Stimulated activated CD4-positive, alpha-beta T cell treated with anti-CD3 and anti-CD28 coated beads, Interleukin-15, amount 100 ng/mL, for 1 hour (primary cell): ENCODE measurements at places on chromosomes 6 and 20.

- DNase-seq, result no peak
Observed at GRCh38 chr6:7933794-7934193, 23.2 kb upstream of the TXNDC5 start.

GRCh38 chr20:3134151-3134550 is 25.5 kb downstream of the FASTKD5 start:
- no peak for DNase-seq

DNA sequence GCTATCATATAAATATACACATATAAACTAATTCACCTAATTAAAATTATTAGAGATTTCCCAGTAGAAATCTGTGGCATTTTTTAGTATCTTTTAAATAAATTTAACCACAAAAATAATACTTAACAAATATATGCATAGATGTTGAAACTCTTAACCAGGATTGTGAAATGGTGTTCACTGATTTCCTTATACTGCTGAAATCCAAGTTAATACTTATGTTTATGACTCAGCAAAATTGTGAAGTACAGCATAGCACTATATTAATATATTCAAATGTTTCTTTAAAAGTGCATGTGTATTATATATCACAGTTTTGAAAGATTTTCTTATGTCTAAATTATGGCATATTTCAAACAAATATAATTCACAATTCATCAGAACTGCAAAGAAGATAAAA is 328.2 kb upstream of the MANEA start:
- no peak for DNase-seq

GRCh38 chr6:37807656-37808055 is 11.9 kb upstream of the ZFAND3 start:
- no peak for DNase-seq

- no peak for DNase-seq
Observed at GRCh38 chr6:37623666-37624065, 74.0 kb downstream of the MDGA1 start.

DNA sequence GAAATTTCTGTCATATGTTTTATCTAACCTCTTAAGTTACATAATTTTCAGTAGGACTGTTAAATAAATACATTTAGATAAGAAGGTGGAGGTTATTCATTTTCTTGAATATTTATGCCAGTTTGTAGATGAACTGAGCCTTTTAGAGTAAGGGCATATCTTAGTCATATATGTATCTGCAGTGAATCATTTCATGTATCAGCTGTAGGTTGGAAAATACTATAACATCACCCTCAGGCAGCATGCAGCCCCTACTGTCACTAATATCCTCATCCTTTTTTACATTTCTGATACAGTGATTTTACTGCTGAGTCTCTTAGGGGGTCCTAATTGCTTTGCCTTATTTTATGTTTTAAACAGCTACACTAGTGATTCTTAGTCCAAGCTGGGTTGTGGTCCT is 19.5 kb upstream of the SUMO4 start:
- DNase-seq, result no peak

GRCh38 chr20:39849664-39850063 is 839.4 kb downstream of the MAFB start:
- DNase-seq, result no peak

- no peak for DNase-seq
Observed at GRCh38 chr6:155499574-155499973, 43.9 kb upstream of the NOX3 start.

GRCh38 chr20:62186887-62187866 is 4.3 kb downstream of the MTG2 start:
- DNase-seq, result no peak

DNA sequence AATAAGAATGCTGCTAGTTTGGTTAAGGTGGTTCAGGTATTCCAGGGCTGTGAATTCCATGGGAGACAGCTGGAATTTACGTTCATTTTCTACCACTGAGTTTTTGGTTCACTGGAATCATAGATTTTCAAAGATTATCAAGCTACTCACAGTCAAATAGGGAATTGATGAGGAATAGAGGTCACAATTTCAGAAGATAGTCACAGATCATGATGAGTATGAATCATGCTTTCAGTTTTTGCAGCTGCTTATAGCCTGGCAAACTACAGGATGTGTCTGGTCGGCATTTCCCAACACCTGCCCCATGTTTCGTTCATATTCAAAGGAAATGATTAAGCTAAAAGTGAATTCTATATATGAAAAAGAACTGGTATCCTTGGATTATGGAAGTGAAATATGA is 58.7 kb downstream of the BCKDHB start:
- DNase-seq, result no peak

DNA sequence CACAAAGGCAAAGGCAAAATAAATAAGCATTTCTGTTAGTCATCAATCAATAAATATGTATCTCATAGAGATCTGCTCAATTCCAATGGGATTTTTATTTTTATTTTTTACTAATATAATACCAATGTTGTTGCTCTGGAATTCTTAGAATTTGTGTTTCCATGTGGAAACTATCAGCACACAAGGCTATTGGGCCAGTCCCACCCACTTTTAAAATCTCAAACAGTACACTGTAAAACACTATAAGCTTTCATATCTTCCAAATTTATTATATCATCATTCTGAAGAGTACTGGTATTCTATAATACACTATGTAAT is 563.8 kb upstream of the MARCKS start:
- DNase-seq, result no peak

GRCh38 chr6:128519132-128519930 is 1.1 kb downstream of the PTPRK start:
- no peak for DNase-seq

DNA sequence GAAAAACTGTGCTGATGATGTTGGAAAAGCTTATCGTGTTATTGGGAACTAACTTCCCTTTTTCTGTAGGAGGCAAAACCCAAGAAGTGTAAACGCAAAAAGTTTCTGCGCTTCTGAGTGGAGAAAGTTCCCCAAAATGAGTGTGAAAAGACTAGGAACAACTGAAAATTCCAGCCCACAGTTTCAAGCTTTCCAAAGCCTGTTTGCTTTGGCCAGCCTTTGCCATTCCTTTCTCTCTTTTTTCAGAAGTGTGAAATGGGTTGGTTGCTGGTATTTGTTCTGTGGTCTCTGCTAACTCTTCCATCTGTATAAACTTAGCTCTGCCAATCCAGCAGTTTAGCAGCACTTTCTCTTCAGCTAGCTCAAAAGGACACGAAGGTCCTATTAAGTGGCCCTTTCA is 491.3 kb downstream of the MAFB start:
- no peak for DNase-seq

DNA sequence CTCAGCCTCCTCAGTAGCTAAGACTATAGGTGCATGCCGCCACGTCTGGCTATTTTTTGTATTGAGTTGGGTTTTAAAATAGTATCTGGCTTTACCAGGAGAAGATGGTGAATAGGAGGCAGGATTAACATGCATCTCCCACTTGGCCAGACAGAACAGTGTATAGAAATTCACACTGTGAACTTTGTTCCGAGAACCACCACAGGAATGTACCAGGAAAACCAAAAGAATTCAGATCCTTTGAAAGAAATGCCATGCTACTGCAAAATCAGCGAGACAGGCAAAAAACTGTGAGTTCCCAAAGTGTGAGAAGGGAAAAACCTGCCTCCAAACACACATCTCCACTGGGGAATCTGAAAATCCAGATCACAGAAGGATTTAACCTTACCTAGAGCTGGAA is 327.6 kb downstream of the NKAIN2 start:
- DNase-seq, result no peak

DNA sequence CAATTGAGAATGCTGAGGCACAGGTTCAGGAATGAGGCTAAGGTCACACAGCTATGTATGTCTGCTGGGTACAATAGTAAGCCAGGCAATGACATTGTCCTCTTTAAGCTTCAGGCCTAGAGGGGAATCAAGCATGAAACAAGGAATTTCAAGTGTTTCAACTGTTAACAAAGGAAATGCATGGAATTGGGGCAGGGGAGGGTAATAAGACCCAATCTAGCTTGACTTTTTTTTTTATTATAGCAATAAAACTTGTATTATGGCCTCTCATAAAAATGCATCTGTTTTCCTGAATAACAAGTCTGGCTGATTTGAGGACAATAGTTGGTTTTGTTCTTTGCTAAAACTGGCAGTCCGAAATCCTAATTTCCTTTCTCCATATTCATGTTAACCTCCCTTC is 336.7 kb downstream of the CBLN4 start:
- DNase-seq, result no peak

DNA sequence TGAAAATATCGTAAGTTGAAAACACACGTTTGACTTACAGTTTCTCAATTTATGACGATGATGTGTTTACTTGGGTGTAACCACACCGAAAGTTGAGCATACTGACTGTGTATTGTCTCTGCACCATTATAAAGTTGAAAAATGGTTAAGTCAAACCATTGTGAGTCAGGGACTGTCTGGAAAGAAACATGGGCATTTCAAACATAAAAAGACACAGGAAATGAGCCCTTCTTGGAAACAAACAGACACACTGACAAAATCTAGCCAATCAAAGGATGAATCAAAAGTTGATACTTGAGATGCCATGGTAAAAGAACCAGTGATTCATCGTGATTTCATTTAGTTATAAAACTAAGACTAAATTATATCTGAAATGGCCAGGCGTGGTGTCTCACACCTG is 5.3 kb downstream of the POPDC3 start:
- DNase-seq, result no peak

- DNase-seq, result no peak
Observed at GRCh38 chr6:168413856-168414255, 27.1 kb upstream of the SMOC2 start.

DNA sequence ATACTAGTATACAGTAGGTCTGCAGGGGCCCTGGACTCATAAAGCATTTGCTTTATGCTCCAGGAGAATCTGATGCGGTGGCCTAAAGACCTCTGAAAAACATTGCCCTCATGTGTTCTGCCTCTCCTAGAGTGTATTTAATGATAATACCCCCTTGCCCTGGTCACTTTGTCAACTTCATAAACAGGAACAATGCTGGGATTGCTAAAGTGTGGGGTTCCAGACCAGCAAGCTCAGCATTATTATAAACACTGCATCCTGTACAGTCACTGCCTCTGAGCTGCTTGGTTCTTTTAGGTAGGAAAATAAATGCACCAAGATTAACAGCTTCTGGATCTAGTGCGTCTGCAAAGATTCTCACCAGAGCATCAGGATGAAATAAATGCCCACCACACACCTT is 12.2 kb downstream of the TREM1 start:
- DNase-seq, result no peak

GRCh38 chr6:112663698-112664097 is 316.6 kb downstream of the RFPL4B start:
- no peak for DNase-seq

GRCh38 chr6:28384143-28384533 is 15.4 kb downstream of the ZSCAN12 start:
- DNase-seq, result no peak

- no peak for DNase-seq
Observed at GRCh38 chr6:6588064-6588923, at the start of gene LY86. Gene LY86, plus strand, starts transcription at chr6:6588720. Its CDS starts 15 bp downstream, at chr6:6588735.

DNA sequence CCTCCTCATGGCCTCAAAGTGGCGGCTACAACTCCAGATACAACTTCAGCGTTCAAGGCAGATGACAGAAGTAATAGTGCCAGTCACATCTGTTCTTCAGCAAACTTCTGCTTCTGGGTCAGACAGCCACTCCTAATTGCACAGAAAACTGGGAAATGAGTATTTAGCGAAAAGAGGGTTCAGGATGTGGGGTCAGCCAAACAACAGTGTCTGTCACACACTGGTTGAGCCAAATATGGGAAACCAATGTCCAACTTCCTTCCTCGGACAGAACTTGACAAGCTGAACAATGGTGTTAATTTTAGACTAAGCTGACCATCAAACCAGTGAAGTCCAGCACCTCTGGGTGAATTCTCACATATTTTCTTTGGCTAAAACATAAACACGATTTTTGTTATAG is 22.1 kb downstream of the NUDT3 start:
- no peak for DNase-seq

- no peak for DNase-seq
Observed at GRCh38 chr6:142566628-142567396, 265.0 kb downstream of the ADGRG6 start.

GRCh38 chr6:56927538-56928453 is 27.1 kb upstream of the BEND6 start:
- no peak for DNase-seq
